ENCODE measurements at places on chromosomes 16 and 17.

GRCh38 chr17:69593716-69594115 is 179.2 kb downstream of the MAP2K6 start:
- no peak for DNase-seq

GRCh38 chr17:54992797-54993639 is 24.5 kb downstream of the STXBP4 start:
- DNase-seq, result peak; percentile 39

DNA sequence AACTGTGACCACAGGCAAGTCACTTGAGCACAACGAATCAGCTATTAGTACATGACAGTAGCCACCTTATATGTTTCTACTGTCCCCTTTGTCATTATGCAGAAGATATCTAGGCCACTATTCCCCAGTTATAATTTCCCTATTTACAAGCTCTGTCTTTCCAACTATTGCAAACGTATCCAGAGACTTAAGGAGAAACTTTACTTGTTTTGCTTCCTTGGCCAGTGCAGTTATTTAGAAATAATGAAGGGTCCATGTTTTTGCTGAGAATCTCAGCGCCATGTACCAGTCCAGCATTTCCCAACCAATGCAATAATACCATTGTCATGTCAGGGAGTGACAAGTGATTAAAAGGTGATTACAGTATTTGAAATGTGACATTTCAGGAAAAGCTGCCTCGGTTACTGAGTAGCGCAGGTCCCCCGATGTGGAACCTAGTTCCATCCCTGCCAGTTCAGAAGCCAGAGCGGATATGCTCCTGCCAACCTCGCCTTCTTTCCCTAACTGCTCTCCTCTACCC is 743 bp downstream of the ZNF624 start:
- DNase-seq, result no peak

GRCh38 chr17:37410357-37410756 is 3.7 kb downstream of the TADA2A start:
- no peak for DNase-seq

DNA sequence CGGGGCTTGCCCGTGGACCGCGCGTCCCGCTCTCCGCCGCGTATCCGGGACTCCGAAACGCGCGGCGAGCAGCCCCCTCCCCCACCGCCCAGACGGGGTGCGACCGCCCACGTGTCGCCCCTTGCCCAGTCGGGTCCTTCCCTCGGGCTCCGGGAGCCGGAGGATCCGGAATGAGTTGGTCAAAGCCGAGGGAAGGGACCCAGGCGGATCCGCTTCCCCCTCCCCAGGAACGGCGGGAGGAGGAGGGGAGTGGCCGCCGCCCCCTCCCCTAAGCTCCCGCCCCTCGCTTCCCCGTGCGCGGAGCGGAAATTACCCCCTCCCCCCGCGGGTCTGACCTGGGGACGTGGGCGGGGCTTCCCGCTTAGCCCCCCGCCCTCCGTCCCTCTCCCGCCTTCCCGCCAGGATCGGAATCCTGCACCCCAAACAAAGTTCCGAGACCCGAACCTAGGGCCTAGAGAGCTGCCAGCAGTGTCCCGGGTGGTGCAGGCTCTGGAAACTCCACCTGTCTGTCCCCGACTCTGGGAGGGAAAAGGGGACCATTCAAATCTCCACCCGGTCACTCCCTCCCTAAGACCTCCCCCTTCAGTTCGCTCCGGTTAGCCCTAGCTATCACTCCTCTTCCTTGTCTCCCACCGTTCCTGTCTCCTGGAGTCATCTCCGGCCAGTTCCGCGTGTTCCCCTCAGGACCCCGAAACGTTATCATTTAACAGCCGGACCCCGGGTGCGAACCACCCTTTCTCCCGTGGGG is 1.0 kb upstream of the IGF2BP1 start:
- no peak for DNase-seq

- DNase-seq, result peak; percentile 94
These were observed at the start of gene NKD1 for GRCh38 chr16:50548125-50548908. Gene NKD1 (plus strand): TSS chr16:50548396. CDS start chr16:50548554, 158 bp downstream.

DNA sequence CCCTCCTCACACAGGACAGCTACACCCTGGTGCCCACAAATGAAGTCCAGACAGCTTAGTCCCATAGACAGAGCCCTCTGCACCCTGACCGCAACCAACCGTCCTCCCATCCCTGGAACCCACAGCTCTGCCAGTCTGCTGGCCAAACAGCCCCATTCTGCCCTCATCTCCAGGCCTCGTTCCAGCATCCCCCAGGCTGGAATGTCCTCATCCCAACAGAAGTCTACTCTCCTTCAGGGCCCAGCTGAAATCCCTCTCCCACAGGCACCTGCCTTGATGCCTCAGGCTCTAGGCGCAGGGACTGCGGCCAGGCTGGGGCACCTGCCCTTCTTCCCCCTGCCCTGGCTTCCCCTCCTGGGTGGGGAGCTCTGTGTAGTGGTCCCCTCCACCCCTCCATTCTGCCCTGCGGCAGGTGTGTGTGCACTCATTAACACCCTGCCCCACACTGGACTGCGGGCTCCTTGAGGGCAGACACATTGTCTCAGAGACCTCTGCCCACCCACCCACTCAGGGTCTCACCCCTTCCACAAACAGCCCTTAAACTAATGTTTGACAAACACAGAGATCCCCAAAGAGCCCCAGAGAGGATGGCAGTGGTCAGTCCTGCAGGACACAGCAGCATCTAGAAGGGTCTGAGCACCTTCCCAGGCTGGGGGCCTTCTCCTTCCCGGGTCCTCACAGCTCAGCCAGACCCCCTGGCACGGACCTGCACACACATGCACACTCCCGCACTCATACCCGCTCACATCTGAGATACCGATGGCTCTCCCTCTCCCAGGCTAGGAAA is 820 bp downstream of the GRIN2C start:
- peak; percentile 52 for DNase-seq

DNA sequence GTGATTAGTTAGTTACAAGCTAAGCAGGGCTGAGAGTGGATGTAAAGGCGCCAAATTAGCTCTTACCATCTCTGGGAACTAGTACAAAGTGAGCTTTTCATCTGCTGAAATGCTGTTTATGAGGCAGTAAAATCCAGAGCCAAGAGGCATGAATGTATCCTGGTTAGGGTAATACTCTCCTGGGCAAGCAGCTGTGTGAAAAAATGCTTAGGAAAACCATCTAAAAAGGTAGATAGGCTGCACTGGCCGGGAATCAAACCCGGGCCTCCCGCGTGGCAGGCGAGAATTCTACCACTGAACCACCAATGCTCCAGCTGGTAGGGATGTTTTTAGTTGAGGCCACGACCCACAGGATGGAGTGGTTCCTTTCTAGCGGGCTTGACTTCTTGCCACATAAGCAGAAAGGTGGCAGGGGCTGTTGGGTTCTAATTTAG is 23.0 kb downstream of the VAC14 start:
- DNase-seq, result no peak

GRCh38 chr16:18958621-18959029 is 25.1 kb upstream of the TMC7 start:
- no peak for DNase-seq

DNA sequence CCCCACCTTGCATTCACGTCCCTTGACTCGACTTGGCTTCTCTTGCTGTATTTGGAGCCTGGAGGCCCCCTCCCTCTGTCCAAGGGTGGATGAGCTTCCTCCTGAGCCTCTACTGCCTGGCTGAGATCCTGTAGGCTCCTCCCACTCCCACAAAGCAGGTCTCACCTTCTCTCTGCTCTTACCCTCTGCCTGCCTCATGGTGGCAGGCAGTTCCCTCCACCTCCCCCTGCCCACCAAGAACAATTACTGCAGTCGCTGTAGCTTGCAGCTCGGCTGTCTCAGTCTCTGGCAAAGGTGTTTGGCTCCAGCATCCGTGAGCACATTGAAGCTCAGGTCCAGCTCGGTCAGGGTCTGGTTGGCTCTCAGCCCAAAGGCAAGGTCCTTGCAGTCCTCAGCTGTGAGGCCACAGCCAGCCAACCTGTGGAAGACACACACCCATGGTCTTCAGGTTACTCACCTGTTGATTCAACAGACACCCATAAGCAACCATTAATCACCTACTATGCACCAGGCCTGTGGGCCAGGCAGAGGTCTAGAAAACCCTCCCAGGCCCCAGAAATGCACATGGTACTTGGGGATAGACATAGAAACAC is 42.6 kb downstream of the NLRP1 start:
- no peak for DNase-seq

DNA sequence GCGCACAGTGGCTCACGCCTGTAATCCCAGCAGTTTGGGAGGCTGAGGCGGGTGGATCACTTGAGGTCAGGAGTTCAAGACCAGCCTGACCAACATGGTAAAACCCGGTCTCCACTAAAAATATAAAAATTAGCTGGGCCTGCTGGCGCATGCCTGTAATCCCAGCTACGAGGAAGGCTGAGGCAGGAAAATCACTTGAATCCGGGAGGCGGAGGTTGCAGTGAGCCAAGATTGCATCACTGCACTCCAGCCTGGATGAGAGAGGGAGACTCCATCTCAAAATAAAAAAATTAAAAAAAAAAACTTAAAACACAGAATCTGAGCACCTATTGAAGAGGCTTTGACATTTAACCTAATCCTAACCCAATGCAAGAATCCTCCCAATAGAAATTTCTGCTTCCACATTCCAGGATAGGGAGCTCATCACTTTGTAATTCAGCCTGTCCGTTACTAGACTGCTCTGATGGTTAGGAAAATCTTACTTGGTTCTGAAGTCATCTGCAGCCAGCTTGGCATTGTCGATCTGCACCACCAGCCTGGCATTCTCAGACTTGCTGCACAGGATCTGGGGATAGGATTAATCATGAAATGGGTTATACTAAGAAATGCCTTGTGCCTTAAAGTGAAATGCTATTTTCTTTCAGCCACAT is 2.1 kb downstream of the KRT33B start:
- peak; percentile 83 for DNase-seq

- DNase-seq, result peak; percentile 39
These were observed 443 bp downstream of the CSNK2A2 start for GRCh38 chr16:58197314-58198012.

- DNase-seq, result no peak
These were observed 108.8 kb downstream of the IRX5 start for GRCh38 chr16:55039511-55039910.

- DNase-seq, result peak; percentile 69
These were observed 4.0 kb upstream of the ABCC3 start for GRCh38 chr17:50630524-50631194.

DNA sequence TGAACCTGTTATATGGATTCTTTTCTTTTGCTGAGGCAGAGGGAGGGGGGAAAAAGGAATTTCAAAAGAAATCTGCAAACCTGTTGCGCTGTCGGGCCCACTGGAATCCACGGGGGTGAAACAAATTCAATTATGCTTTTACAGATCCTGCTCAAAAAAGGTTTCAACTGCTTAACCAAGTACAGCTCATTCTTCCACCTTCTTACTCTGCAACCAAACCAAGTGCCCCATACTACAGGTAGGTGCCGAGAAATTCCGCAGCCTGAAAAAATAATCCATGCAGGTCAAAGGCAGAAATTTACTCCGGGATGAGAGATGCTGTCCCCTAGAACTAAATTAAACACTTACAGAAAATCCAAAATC is 416 bp downstream of the RNF43 start:
- DNase-seq, result no peak

- DNase-seq, result peak; percentile 64
These were observed 7.9 kb upstream of the SOST start for GRCh38 chr17:43766413-43767052.

DNA sequence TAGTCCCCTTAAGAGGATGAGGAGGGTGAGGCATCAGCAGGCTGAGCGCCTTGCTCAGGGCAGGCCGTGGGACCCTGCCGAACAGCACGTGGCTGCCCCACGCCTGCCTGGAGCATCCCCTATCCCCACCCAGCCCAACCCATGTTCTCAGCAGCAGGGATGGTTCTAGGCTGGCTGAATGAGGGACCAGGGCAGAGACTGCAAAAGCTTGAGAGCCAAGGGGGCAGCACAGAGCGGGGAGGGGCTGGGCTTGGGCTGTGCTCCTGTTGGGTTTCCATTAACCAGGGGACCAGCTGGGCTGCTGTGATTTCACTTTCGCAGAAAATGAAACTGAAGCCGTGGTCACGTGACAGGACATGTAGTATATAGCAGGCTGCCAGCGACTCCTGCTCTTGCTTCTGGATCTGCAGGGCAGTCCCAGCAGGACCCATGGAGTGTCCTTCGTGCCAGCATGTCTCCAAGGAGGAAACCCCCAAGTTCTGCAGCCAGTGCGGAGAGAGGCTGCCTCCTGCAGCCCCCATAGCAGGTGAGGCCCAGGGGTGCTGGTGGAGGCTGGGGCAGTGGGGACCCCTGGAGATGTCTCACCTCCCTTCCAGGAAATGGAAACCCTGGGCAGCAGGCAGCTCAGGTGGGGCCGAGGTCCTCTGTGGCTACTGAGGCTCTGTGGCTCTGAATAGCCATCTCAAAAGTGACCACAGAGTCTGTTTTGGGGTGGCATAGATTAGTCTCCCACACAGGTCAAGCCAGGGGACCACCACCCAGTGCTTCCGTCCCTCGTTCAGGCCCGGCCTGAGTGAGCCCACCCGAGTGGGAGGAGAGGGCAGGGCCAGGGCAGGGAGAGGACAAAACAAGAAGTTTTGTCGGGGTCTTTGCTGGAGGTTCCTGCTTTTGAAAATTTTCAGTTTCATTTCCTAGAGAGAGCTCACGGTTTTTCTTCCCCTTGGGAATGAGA is 2.9 kb downstream of the RNF213 start:
- peak; percentile 88 for DNase-seq

DNA sequence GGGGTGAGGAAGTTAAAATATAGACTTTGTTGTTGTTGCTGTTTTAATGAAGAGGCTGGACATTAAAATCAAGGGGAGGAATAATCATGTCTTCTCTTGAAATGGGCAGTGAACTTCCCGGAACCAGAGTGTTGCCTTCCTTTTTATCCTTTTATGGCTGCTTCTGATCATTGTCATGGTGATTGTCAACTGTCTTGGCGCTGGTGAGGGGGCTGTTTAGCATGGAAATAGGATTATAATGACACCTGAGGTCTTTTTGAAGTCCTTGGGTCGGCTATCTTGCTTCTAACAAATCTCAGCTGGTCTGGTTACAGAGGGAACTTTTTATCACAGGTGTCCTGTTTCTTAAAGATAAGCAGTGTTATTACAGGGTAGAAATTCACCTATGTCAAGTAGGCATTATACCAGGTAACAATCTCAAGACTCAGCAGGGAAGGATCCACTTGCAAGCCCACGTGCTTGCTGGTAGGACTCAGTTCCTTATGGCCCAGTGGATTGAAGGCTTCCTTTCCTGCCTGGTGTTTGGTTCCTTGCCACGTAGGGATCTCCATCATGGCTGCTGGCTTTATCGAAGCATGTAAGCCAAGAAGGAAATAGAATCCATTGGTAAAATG is 349.3 kb downstream of the WWOX start:
- no peak for DNase-seq

GRCh38 chr17:64025732-64026294 is 5.4 kb upstream of the ICAM2 start:
- DNase-seq, result peak; percentile 88
